ENCODE measurements at places on chromosomes 16 and 17.

DNA sequence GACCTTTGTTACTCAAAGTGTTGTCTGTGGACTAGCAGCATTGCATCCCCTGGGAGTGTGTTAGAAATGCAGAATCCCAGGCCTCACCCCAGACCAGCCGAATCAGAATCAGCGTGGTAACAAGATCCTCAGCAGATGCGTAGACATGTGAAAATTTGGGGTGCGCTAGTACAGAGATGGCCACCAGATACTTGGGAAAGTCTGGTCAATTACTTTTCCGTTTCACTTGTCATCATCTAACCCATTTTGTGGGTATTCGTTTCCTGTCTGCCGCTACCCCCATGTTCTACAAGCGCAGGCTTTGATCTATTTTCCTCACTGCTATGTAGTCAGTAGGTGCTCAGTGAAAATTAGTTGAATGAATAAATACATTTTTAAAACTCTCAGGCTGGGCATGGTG lies 33.1 kb upstream of the HERPUD1 start:
- H3K4me3 ChIP-seq, result no peak overlapping the region
- no peaks in the 10 kb centered on the region for H3K4me1 ChIP-seq
- peak; percentile 18 for DNase-seq
- no peaks in the 10 kb centered on the region for H3K27me3 ChIP-seq
- H3K27ac ChIP-seq, result no peak overlapping the region

DNA sequence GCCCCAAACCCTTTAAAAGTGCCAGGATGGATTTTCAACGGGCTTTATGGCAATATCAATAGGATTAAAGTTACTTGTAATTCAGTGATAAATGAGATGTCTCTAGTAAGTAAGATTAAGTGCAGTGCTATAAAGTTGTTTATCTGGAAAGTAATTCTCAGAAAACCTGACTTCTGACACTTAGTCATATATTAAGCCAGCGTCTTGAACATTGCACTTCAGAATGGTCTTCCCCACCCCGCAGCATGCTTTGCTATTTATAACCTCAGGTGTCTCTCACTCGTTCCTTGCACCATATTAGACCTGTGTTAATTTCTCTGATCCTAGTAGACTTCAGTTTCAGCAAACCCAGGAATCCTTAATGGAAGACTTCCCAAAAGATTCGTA lies 2.1 kb upstream of the MAF start:
- DNase-seq, result no peak
- H3K27ac ChIP-seq, result no peak overlapping the region
- no peaks in the 10 kb centered on the region for H3K36me3 ChIP-seq
- H3K27me3 ChIP-seq, result peaks cover 31% of the 10 kb centered on the region
- no peak overlapping the region for H3K4me3 ChIP-seq
- H3K4me1 ChIP-seq, result peaks cover 35% of the 10 kb centered on the region

DNA sequence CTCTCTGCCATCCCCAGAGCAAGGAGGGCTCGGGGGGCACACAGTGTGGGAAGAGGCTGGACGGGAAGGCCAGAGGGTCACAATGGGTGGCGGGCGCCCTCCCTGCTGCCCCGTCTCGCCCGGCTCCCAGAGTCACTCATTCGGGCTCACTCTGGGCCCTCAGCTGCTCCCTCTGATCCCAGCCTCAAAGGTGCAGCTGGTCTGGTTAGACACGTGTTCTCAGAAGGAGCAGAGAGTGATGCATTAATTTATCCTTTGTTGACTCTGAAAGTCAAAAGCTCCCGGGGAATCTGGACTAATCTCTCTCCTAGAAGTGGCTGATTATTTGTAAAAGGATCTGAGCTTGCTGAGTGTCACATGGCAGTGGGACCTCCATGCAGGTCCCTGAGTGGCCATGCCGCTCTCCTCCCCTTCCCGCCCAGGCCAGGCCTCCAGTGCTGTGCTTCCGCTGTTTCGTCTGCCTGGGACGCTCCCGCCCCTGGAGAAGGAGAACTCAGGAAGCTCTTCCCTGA lies 87.5 kb downstream of the SEC14L1 start:
- H3K4me1 ChIP-seq, result no peaks in the 10 kb centered on the region
- no peak overlapping the region for H3K4me3 ChIP-seq
- no peak for DNase-seq

DNA sequence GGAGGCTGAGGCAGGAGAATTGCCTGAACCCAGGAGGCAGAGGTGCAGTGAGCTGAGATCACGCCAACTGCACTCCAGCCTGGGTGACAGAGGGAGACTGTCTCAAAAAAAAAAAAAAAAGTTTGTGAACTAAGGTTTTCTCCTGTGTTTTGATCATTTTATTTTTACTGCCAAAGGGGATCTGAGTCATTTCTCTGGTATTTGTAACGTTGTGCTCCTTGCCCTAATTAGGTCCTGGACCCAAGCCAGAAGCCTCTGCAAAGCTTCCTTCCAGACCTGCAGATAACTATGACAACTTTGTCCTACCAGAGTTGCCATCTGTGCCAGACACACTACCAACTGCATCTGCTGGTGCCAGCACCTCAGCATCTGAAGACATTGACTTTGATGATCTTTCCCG lies 32.1 kb downstream of the IST1 start:
- H3K4me3 ChIP-seq, result no peak overlapping the region
- peaks cover 87% of the 10 kb centered on the region for H3K36me3 ChIP-seq
- H3K27ac ChIP-seq, result no peak overlapping the region
- no peaks in the 10 kb centered on the region for H3K27me3 ChIP-seq
- no peaks in the 10 kb centered on the region for H3K4me1 ChIP-seq

GRCh38 chr16:11056993-11057649 lies 112.8 kb downstream of the CLEC16A start:
- no peak for DNase-seq
- peaks cover 53% of the 10 kb centered on the region for H3K4me1 ChIP-seq
- H3K27me3 ChIP-seq, result no peaks in the 10 kb centered on the region
- no peak overlapping the region for H3K4me3 ChIP-seq
- peak overlapping the region; percentile 94 for H3K27ac ChIP-seq

DNA sequence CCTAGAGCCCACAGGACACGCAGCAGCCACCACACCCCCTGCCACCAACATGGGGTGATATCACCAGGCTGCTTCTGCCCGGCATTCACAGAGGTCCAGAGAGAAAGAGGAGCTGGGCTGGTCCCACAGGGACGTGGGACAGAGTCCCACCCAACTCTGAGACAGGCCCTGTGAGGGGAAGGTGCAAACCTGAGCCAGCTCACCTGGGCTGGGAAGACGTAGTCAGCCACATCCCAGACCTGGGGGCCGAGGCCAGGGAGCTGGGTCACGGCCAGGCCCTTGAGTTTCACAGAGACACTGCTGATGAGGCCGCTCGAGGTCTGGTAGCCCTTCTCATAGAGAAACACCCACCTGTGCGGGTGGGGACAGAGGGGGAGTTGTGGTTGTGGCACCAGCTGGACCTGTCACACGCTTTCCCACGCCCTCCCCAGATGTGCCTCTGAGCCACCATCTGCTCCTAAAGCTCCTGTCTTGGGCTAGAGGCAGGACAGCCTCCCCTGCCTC lies 11.2 kb downstream of the P2RX1 start:
- no peak overlapping the region for H3K27ac ChIP-seq
- no peaks in the 10 kb centered on the region for H3K27me3 ChIP-seq
- H3K36me3 ChIP-seq, result no peaks in the 10 kb centered on the region
- H3K4me3 ChIP-seq, result no peak overlapping the region
- peak; percentile 68 for DNase-seq

- H3K27ac ChIP-seq, result peak overlapping the region; percentile 39
- H3K4me3 ChIP-seq, result no peak overlapping the region
- no peak for DNase-seq
- no peaks in the 10 kb centered on the region for H3K27me3 ChIP-seq
- H3K36me3 ChIP-seq, result no peaks in the 10 kb centered on the region
Measured at GRCh38 chr17:67431249-67432015, 54.4 kb downstream of the PITPNC1 start.

DNA sequence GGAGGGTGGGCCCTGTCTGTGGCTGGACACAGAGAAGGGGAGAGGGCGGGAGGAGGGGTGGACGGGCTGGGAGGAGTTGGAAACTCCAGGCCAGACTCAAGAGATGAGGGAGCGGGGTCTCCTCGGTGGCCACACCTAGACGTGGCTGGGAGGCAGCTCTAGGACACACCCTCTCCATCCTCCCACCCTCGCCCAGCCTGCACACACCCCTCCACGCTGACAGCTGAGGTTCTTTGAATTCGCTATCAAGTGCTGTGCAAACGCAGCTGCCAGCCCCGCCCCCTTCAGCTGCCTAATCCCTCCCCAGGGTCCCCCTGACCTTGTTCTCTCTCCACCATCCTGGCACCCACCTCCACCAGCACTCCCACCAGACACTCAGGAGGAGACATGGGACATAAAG lies 48.7 kb downstream of the DNAH17 start:
- H3K27me3 ChIP-seq, result no peaks in the 10 kb centered on the region
- DNase-seq, result peak; percentile 15
- no peaks in the 10 kb centered on the region for H3K4me1 ChIP-seq
- H3K27ac ChIP-seq, result no peak overlapping the region

DNA sequence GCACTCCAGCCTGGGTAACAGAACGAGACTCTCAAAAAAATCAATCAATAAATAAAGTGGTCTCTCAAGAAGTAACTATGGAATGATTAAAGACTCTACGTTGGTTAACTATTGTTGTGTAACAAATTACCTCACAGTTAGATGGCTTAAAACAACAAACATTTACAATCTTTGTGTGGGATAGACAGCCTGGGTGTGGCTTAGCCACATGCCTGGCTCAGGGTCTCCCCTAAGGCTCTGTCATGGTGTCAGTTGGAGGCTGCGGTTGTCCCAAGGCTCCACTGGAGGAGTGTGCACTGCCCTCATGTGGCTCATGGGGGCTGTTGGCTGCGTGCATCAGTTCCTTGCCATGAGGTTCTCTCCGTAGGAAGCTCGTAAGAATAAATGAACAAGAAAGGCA lies 294.5 kb downstream of the SNX29 start:
- no peaks in the 10 kb centered on the region for H3K4me1 ChIP-seq
- no peak overlapping the region for H3K4me3 ChIP-seq
- H3K36me3 ChIP-seq, result no peaks in the 10 kb centered on the region
- DNase-seq, result no peak
- H3K27ac ChIP-seq, result no peak overlapping the region

DNA sequence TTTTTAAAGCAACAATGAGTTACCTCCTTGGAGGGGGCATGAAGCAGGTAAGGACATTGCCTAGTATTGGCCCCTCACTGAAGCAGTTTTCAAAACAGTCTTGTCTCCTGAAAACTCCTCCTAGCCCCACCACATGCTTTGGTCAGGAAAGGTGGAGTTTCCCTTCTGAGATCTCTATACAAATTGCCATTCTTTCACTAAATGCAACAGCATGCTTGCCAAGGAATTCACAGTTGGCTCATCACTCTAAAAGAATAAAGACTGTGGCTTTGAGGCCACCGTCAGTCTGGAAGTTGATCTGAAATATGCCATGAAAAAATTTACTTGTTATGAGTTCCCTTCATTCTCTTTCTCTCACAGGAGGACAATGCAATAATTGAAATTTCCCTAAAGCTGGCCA lies 4.2 kb downstream of the TTC19 start:
- H3K27ac ChIP-seq, result no peak overlapping the region
- H3K27me3 ChIP-seq, result no peaks in the 10 kb centered on the region
- H3K36me3 ChIP-seq, result peaks cover 79% of the 10 kb centered on the region
- peaks cover 26% of the 10 kb centered on the region for H3K4me1 ChIP-seq

- no peak overlapping the region for H3K27ac ChIP-seq
- no peaks in the 10 kb centered on the region for H3K36me3 ChIP-seq
- no peaks in the 10 kb centered on the region for H3K27me3 ChIP-seq
Measured at GRCh38 chr16:70653809-70654771, 7.7 kb downstream of the IL34 start.

DNA sequence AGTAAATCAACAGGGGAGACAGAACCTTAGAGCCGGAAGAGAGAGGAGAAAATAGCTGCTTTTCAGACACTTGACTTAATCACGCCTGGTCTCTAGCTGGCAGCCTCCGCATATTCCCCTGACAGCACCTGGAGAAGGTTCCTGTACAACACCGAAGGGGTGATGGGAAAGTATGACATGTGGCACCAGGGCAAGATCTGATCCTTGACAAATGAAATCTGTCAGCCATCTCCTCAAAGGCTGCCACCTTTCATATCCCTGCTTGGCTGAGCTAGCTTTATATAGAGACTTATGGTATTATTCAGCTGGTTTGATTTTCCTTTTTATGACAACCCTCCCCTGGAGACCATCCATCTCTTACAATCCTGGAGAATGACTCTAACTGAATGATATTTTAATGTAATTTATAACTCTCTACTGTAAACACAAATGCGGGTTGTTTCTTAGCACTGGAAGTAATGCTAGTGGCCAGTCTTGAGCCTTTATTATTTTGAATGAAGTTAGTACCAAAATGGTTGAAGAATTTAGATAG lies 1205.3 kb upstream of the CDH8 start:
- no peaks in the 10 kb centered on the region for H3K4me1 ChIP-seq
- no peak overlapping the region for H3K27ac ChIP-seq
- no peaks in the 10 kb centered on the region for H3K36me3 ChIP-seq
- DNase-seq, result no peak
- no peaks in the 10 kb centered on the region for H3K27me3 ChIP-seq

DNA sequence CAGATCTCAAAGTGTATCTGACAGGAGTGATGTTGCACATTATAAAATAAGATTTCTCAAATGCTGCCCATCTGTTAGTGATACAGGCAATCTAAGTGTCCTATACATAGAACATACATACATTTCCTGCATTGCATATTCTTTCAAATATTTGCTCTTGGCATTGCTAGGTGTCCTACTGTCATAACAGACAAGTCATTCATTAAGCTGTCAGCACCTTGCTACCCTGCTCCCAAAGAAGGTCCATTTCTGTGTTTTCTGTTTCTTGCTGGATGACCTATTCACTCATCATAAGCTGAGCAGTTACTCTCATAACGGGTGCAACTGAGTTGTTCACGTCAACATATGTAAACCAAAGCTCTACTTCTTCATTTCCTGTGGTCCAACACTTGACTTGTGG lies 719.0 kb downstream of the KCNJ2 start:
- H3K27me3 ChIP-seq, result no peaks in the 10 kb centered on the region
- no peak overlapping the region for H3K27ac ChIP-seq
- H3K36me3 ChIP-seq, result no peaks in the 10 kb centered on the region
- DNase-seq, result no peak

All from DND-41 (cell line).